Lung microvascular endothelial cell (primary cell): ENCODE measurements at places on chromosomes 7 and 10. TPM values are rescaled to one million over a fixed set of nuclear protein-coding genes. Genes with fewer than 3 reads are reported as not detected.

The CCDC3 gene
- under 0.01 and 0.60 TPM in 2 replicates for total RNA-seq

The GSTO1 gene
- 220 and 286 TPM in 2 replicates for total RNA-seq

The ECHDC3 gene
- 10.2 and 34.5 TPM in 2 replicates for total RNA-seq

The POM121C gene
- 3.9 and 6.2 TPM in 2 replicates for total RNA-seq

The MRPS24 gene
- 49.6 and 61.7 TPM in 2 replicates for total RNA-seq

The CUTC gene
- total RNA-seq, result 12.9 and 21.6 TPM in 2 replicates

The KCP gene
- total RNA-seq, result not detected in 2 replicates

The ATOH7 gene
- not detected in 2 replicates for total RNA-seq

The CFAP70 gene
- under 0.01 and 0.20 TPM in 2 replicates for total RNA-seq

The SUN3 gene
- not detected in 2 replicates for total RNA-seq

The SFTPA1 gene
- not detected in 2 replicates for total RNA-seq

The CARD11 gene
- 2.2 and 3.1 TPM in 2 replicates for total RNA-seq

The TRIM56 gene
- 9.2 and 18.3 TPM in 2 replicates for total RNA-seq

The CCDC172 gene
- total RNA-seq, result not detected in 2 replicates

The LAMB1 gene
- 315 and 406 TPM in 2 replicates for total RNA-seq

DNA sequence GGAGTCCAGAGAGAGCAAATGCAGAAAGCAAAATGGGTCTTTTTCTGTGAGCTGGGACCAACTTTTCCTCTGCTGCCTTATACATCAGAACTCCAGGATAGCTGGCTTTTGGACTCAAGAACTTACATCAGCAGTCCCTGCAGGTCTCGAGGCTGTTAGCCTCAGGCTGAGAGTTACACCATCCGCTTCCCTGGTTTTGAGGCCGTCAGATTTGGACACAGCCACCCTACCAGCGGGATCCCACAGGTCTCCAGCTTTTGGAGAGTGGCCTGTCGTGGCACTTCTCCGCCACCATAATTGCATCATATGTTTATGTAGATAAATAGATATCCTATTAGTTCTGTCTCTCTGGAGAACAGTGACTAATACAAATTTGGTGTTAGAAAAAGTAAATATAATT, 64.2 kb downstream of the TRIL start:
- no peak for DNase-seq

DNA sequence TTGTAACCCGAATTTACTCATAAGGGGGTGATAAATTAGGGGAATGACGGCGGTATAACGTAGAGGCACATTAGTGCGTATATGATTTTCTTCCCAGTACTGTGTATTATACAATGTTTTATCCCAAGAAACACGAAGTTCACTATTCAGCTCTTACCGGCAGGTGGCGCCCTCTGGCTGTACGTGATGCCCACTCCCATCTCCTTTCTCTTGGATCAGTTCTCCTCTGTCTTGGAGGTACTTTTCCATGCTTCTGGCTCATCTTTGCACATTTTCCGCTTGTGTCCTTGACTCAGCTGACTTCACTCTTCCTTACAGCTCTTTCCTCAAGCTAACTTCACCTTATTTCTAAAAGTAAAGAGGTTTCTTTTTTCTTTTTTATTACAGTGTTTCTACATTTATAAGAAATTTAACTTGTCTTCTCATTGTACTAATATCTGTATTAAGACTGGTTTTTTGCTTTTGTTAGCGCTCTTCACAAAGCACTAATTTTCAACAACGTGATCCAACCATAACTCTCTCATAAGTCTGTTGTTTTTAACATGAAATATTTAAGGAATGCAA, 21.3 kb downstream of the TMEM176B start:
- peak; percentile 73 for DNase-seq

- DNase-seq, result no peak
Observed at GRCh38 chr10:104577861-104578521, 63.1 kb upstream of the SORCS3 start.

GRCh38 chr10:51759896-51760534, 60.6 kb upstream of the CSTF2T start:
- no peak for DNase-seq

DNA sequence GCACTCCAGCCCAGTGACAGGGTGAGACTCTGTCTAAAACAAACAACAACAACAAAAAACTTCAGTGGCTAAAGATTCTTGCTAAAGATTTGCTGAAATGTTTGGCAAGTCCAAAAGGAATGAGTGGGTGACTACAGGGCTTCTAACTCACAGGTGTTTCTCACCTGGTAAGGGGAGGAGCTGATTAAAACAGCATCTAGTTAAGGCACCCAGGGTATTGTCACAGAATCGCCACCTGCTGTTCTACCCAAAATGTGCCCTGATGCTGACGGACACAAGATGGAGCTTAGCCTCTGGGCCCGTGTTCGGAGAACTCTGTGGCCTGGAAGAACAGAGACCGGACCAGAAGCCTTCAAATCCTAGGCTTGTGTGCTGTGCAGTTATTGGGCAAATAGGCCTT, 336.0 kb upstream of the GALNT17 start:
- DNase-seq, result no peak

DNA sequence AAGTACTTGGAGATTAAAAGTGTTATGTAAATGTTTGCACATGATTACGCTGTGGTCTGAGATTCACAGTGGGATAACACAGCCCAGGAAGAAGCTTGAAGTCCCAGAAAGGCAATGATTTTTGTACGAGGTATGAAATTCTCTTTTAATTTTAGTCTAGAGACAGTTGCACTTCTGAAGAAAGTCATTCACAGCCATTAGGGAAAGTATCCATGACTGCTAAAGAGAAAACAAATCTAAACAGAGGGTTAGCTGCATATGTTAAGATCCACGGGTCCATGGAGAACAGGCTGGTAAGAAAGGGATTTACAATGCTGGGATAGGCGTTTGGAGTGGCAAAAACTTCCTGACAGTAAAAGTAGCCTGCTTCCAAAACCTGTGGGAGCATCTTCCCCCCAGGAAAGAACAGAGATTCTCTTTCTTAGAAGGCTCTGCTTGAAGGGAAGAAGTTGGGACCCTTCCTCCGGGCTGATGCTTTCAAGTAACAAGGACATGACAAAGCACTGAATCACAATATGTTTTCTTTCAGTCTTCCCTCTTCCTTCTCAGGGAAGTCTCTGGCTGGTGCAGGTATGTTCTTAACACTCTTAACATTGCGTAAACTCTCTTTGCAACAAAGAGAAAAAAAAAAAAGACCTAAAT, 220.8 kb upstream of the CELF2 start:
- peak; percentile 62 for DNase-seq

- no peak for DNase-seq
Observed at GRCh38 chr10:103545366-103545765, 51.9 kb downstream of the NEURL1 start.

- peak; percentile 74 for DNase-seq
Observed at GRCh38 chr7:99794585-99795502, 10.9 kb upstream of the CYP3A4 start.

DNA sequence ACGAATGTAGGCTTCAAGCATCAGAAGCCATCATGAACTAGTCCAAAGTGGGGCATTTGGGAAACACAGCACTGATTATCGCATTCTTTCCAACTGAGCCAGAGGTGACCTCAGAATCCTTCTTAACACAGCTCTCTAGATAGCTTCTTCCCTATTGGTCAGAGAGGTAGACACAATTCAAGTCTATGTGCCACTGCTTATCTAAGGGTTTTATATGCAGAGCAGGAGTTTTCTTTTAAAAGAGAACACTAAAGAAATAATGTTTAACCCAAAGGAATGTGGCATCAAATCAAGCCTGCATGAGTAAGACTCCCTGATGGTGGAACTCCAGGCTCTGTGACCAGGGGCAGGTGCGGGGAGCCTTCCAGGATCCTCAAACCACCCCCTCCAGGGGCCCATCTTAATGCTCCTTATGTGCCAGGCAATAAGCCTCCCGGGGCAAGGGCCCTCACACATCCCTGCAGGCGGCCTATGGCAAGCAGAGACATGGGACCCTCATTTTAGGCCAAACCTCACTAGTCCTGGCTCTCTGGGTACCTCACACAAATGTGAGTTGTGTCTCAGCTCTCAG, 13.8 kb downstream of the HSPA12A start:
- DNase-seq, result no peak

- DNase-seq, result peak; percentile 68
Observed at GRCh38 chr10:122435212-122435827, 19.1 kb upstream of the ARMS2 start.

- DNase-seq, result no peak
Observed at GRCh38 chr7:119931230-119931824, 341.6 kb upstream of the KCND2 start.

DNA sequence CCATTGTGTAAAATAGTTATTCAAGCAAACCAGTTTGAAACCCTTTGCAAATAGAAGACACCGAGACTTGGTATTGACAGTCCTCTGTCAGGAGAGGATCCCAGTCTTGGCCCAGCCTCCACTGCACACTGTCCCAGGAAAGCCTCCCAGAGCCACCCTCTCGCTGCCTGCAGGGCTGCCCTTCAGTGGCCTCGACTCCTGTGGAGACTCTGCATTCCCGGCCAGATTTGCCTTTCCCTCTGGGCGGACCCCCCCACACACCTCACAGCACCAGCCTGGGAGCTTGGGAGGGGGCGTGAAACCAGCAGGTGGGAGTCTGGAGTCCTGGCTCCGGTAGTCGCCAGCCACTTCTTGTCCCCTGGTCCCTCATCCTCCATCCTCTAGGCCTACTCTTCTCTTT, 48.7 kb downstream of the GRK5 start:
- DNase-seq, result no peak

DNA sequence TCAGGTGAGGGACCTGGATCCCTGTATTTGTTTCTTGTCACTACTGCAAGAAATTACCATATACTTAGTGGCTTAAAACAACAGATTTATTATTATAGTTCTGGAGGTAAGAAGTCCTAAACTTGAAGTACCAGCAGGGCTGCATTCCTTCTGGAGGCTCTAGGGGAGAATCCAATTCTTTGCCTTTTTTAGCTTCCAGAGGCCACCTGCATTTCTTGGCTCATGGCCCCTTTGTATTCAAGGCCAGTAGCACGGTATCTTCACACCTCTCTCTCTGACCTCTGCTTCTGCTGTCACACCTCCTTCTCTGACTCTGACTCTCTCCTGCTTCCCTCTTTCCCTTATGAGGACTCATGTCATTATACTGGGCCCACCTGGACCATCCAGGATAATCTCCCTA, 2.2 kb upstream of the LHPP start:
- no peak for DNase-seq

- DNase-seq, result no peak
Observed at GRCh38 chr10:104323085-104323484, 15.2 kb downstream of the ITPRIP start.

DNA sequence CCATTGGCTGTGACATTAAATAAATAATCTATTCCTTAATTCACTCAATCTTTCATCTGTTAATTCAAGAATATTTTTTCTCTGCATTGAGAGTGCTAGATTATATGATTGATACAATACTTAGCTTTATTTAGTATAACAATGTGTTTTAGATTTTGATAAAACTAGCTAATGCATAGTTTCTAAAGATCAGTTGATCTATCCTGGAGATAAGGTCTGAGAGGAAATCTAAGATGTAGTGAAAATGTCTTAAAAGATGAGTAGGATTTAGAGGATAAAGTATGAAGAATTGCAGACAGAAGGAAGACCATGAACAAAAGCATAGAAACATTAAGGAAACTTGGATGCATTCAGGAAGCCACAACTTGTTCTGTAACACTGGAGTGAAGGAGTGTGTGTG, 110.3 kb downstream of the ETV1 start:
- no peak for DNase-seq

GRCh38 chr7:54814401-54814800, 55.4 kb upstream of the SEC61G start:
- no peak for DNase-seq

DNA sequence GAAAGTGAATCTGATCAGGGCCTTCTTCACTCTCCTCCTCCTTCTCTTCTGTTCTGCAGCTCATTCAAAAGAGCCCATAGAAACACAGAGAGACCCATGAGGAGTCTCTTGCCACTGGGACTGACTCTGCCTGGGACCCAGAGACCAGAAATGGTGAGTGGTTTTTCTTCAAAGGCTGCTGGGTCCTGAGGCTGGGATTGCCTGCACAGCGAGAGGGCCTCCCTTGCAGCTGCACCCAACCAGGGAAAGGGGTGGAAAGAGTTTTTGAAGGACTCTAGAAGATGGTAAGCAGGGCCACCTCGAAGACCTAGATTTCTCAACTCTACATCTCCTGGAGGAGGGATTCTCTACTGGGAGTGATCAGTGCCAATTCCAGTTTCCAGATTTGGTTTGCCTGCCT, 15.5 kb upstream of the HOXA13 start:
- DNase-seq, result no peak

DNA sequence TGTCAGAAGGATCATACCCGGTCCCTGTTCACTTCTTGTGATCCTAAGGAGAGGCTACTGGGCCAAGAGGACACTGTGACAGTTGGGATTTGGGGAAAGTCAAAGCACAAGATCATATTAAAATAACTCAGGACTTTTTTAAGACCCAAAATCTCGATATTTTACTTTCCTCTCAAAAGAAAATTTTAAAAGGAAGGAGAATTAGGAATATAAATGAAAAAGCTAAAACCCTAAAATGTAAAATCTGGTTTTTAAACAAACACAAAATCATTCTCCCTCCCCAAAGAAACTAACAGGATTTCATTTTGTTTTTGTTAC, 36.4 kb downstream of the ALOX5 start:
- no peak for DNase-seq

GRCh38 chr10:130190737-130191115, 54.5 kb downstream of the GLRX3 start:
- no peak for DNase-seq

DNA sequence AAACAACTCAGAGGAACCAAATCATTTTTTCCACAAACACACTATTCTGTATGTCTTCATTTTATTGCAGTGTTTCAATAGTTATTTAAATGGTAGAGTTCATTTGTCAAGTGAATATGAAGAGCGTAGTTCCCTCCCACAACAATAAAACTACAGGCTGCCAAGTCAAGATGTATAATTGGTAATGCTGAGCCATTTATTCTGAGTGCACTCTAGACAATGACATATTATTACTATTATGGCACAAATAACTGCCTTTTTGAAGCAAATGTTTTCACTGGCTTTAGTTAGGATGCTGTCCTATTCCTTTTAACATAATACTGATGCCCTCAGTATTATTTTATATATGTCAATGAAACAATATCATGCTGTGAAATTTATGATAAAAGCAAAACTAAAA, 102.7 kb upstream of the PCDH15 start:
- DNase-seq, result no peak

- no peak for DNase-seq
Observed at GRCh38 chr7:22543169-22543568, 43.2 kb upstream of the STEAP1B start.

- DNase-seq, result peak; percentile 43
Observed at GRCh38 chr10:7756360-7756992, 31.3 kb downstream of the KIN start.

- no peak for DNase-seq
Observed at GRCh38 chr7:25636871-25637283, 408.6 kb upstream of the NPVF start.

DNA sequence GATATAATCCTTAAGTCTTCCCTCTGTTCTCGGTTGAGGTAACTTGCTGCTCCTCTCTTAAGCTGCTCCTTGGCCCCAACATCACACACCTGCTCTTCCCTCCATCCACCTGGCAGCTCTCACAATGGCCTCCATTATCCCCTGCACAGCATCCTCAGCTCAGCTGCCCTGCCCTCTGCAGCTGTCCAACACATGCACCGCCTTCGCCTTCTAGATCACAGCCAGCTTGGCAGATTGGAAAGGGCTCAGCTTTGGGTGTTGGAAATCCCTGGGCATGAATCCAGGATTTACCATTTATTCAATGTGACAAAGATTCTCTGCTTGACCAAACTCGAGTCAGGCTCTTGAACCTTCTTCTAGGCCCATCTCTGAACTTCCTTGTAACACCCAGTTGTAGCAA, 20.6 kb downstream of the RGR start:
- DNase-seq, result no peak

GRCh38 chr10:27568196-27569175, 64.4 kb downstream of the RAB18 start:
- DNase-seq, result no peak
